ENCODE measurements at places on chromosomes 4 and X.

DNA sequence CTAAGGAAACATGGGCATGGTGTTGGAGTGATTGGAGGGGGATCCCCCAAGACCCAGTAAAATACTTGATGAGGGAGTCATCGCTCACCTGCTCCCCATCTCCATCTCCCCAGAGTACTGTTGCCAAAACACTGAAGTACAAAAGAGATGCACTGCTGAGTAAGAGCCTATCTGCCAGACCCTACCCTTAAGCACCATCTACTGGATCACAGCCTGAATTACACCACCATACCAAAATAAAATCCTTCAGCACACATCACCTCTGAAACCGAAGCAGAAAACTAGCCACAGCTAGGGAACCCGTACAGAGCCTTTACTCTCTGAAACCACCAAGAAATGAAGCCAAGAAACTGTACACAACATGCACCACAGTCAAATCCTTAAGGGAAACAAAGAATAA is 466.3 kb upstream of the ACTRT1 start:
- peak; percentile 36 for DNase-seq

- DNase-seq, result no peak
These were observed 120.8 kb upstream of the HS3ST1 start for GRCh38 chr4:11549525-11549924.

GRCh38 chr4:53171797-53172196 is 194.1 kb downstream of the SCFD2 start:
- DNase-seq, result no peak

DNA sequence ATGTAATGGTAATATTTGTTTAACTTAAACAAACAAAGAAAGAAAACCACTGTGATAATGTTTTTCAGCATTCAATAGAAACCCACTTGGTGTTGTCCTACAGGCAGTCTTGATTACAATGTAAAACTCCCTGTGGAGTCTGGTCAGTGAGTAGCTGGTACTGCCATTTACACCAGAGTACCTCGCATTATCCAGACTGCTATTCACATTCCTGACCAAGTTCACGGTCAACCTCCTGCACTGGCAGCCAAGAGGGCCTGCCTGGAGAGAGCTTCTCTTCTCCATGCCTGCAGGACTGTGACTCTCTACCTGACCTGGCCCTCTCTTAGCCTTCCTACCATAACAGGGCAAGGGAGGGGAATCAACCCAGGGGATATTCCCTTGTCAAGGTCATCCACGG is 2.9 kb upstream of the LONRF3 start:
- no peak for DNase-seq

DNA sequence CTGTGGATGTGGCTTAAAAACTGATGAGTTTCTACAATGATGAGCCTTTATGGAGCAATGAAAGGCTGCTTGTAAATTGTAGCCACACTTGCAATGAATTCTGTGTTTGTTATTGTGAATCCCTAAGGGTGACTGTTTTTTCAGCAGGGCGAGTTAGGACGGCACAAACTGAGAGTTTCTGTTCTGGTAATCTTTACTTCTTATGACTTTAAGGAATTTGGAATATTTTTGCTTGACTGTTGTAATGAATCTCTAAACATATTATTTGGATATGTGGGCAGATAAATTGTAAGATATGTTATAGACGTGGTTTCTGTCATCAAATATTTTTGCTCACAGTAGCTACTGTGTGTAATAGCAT is 22.2 kb downstream of the RBPJ start:
- no peak for DNase-seq
